ENCODE measurements at places on chromosomes 12 and 14. TPM values are rescaled to one million over a fixed set of nuclear protein-coding genes. Genes with fewer than 3 reads are reported as not detected.

- no peaks in the 10 kb centered on the region for H3K36me3 ChIP-seq
- H3K4me1 ChIP-seq, result peaks cover 19% of the 10 kb centered on the region
- H3K27me3 ChIP-seq, result no peaks in the 10 kb centered on the region
- H3K27ac ChIP-seq, result no peak overlapping the region
These were observed 157.4 kb downstream of the PTCSC3 start for GRCh38 chr14:36019126-36019525.

DNA sequence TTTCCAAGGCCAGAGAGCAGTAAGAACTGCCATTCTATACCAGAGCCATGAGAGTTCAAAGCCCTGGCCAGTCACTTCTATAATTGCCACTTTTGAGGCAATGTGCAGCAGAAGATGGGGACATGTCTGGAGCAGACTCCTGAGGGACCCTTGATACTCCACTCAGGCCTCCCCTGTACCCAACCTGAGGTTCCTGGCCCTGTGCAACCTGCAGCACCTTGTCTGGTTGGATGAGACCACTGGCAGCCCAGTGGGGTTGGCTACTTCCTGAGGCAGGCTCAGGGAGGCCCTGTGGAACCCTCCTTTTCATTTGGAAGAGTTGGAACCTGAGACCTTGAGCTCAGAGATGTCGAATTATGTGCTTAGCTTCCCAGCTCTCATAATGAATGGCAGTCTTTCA, 54.4 kb downstream of the GALNT16 start:
- no peaks in the 10 kb centered on the region for H3K4me1 ChIP-seq
- H3K36me3 ChIP-seq, result no peaks in the 10 kb centered on the region
- no peak for DNase-seq
- no peak overlapping the region for H3K4me3 ChIP-seq
- H3K27ac ChIP-seq, result no peak overlapping the region

- H3K4me3 ChIP-seq, result no peak overlapping the region
- DNase-seq, result no peak
- H3K27me3 ChIP-seq, result no peaks in the 10 kb centered on the region
- H3K4me1 ChIP-seq, result no peaks in the 10 kb centered on the region
- no peak overlapping the region for H3K27ac ChIP-seq
These were observed 49.9 kb downstream of the HELB start for GRCh38 chr12:66352197-66352596.

DNA sequence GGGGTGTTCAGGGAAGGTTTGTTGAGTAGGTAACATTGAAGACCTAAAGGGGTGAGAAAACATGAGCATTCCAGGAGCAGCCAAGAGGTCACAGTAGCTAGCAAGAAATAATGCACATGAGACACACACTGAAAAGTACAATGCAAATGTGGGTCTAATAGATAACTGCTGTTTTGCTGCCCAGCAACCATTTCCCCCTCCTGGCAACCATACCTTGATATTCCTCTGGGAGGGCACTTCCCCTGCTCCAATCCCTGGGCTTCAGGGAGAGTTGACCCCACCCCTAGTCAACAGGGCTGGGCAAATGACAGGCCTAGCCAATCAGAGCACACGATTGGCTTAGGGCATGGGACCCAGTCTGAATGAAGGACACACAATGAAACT, 8.5 kb upstream of the ACTN1 start:
- H3K4me3 ChIP-seq, result no peak overlapping the region
- no peaks in the 10 kb centered on the region for H3K4me1 ChIP-seq
- no peak for DNase-seq

DNA sequence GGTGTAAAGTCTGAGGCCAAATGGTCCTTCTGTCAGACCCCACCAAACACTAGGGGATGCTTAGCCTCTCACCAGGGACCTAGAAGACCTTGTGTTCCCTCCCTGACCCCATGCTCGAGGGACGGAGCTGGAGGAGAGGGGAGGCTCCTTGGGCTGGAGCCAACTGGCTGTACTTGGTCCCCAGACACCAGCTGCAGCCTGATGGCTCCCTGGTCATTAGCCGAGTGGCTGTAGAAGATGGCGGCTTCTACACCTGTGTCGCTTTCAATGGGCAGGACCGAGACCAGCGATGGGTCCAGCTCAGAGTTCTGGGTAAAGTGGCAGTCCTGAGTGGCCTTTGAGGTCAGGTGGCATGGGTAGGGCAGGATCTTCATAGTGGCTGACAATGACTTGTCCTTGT, 29.0 kb downstream of the PAPLN start:
- peaks cover 1% of the 10 kb centered on the region for H3K27me3 ChIP-seq
- H3K4me3 ChIP-seq, result no peak overlapping the region
- peaks cover 9% of the 10 kb centered on the region for H3K4me1 ChIP-seq
- H3K27ac ChIP-seq, result no peak overlapping the region
- no peak for DNase-seq

- peaks cover 38% of the 10 kb centered on the region for H3K4me1 ChIP-seq
- H3K27ac ChIP-seq, result no peak within 1 kb of the TSS
- DNase-seq, result peak; percentile 78
- H3K4me3 ChIP-seq, result no peak within 1 kb of the TSS
- no peaks in the 10 kb centered on the region for H3K27me3 ChIP-seq
These were observed at the start of gene ABCD2 for GRCh38 chr12:39619660-39620433. Gene ABCD2, minus strand, starts transcription at chr12:39619803. Its CDS starts 188 bp downstream, at chr12:39619615.

- H3K4me1 ChIP-seq, result no peaks in the 10 kb centered on the region
- peaks cover 6% of the 10 kb centered on the region for H3K27me3 ChIP-seq
- DNase-seq, result peak; percentile 69
- H3K27ac ChIP-seq, result no peak overlapping the region
- no peaks in the 10 kb centered on the region for H3K36me3 ChIP-seq
These were observed 36.1 kb upstream of the OR5AU1 start for GRCh38 chr14:21191809-21192446.

DNA sequence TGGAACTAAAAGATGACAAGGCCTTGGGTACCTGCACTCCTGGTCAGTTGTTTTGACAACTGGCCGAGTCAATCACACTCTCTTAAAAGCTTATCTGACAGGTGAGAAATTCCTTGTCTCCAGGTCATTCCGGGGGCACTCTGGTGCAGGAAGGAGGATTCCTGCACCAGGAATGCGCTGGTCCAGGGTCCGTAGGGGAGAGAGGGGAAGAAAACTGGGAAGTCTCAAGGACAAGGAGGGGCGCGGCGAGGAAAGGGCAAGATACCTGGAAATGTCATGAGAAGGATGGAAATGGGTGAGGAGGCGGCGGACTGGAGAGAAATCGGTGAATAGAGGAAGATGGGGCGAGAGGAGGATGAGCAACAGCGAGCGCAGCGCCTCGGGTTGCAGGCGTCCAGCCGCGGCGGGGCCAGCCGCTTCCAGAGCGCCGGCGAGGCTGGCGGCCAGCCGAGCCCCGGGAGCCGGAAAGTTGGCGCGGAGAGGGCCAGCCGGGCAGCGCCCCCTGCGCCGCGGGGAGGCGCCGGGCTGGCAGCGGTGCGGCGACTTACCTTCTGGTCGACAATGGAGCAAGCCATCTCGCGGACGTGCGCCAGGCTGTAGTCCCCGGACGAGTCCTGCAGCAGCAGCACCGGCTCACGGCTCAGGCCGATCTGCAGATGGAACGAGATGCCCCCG, 809 bp downstream of the PRKD1 start:
- peaks cover 2% of the 10 kb centered on the region for H3K36me3 ChIP-seq
- peak overlapping the region; percentile 58 for H3K27ac ChIP-seq
- H3K4me3 ChIP-seq, result peak overlapping the region; percentile 71
- H3K27me3 ChIP-seq, result peaks cover 38% of the 10 kb centered on the region

- no peak for DNase-seq
- no peaks in the 10 kb centered on the region for H3K27me3 ChIP-seq
- H3K4me1 ChIP-seq, result peaks cover 25% of the 10 kb centered on the region
- H3K36me3 ChIP-seq, result peaks cover 5% of the 10 kb centered on the region
These were observed 3.9 kb upstream of the POC1B start for GRCh38 chr12:89529738-89530137.

DNA sequence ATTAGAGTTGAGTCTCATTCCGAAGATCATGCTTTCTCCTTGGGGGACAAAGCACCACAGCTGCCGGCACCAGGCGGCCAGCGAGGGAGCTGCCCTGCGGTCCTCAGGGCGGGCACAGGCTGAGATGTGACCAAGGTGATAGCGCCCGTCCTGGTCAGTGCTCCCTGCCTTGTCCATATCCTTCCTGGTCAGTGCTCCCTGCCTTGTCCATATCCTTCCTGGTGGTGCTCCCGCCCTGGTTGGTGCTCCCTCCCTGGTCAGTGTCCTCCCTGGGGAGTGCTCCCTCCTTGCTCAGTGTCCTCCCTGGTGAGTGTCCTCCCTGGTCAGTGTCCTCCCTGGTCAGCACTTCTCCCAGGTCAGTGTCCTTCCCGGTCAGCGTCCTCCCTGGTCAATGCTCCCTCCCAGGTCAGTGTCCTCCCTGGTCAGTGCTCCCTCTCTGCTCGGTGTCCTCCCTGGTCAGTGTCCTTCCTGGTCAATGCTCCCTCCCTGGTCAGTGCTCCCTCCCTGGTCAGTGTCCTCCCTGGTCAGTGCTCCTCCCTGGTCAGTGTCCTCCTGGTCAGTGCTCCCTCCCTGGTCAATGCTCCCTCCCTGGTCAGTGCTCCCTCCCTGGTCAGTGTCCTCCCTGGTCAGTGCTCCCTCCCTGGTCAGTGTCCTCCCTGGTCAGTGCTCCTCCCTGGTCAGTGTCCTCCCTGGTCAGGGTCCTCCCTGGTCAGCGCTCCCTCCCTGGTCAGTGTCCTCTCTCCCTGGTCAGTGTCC, 92.2 kb downstream of the ADGRD1 start:
- H3K27me3 ChIP-seq, result no peaks in the 10 kb centered on the region
- no peak overlapping the region for H3K4me3 ChIP-seq
- no peak for DNase-seq
- H3K36me3 ChIP-seq, result no peaks in the 10 kb centered on the region
- no peak overlapping the region for H3K27ac ChIP-seq
- no peaks in the 10 kb centered on the region for H3K4me1 ChIP-seq

DNA sequence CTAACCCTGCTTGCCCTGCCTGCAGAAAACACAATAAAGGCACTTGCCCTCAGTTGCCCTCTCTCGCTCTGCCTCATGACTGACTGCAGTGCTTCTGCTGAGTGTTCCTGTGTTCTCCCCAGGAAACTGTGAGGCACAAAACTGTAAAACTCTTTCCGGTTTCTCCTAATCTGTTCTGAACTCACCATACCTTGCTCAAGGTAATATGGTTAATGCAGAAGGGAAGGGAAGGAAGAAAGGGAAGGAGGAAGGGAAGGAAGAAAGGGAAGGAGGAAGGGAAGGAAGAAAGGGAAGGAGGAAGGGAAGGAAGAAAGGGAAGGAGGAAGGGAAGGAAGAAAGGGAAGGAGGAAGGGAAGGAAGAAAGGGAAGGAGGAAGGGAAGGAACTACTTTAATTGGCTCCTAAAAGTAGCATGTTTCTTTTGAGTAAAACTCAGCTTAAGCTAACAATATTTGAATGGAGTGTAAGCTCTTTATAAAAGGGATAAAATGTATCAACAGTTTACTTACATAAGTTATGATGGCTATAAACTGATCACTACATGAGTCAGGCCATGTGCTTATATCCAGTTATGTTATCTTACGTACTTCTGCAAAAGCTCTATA, 334.0 kb upstream of the CLEC14A start:
- H3K4me1 ChIP-seq, result no peaks in the 10 kb centered on the region
- no peaks in the 10 kb centered on the region for H3K36me3 ChIP-seq
- no peak overlapping the region for H3K27ac ChIP-seq
- no peaks in the 10 kb centered on the region for H3K27me3 ChIP-seq
- H3K4me3 ChIP-seq, result no peak overlapping the region
- DNase-seq, result no peak

GRCh38 chr14:55942826-55943225, 175.4 kb upstream of the PELI2 start:
- H3K4me3 ChIP-seq, result no peak overlapping the region
- H3K36me3 ChIP-seq, result no peaks in the 10 kb centered on the region
- DNase-seq, result no peak

- H3K27me3 ChIP-seq, result peaks cover 3% of the 10 kb centered on the region
- DNase-seq, result no peak
- H3K36me3 ChIP-seq, result peaks cover 71% of the 10 kb centered on the region
- no peak overlapping the region for H3K4me3 ChIP-seq
These were observed 4.7 kb downstream of the RPS29 start for GRCh38 chr14:49581209-49582112.

DNA sequence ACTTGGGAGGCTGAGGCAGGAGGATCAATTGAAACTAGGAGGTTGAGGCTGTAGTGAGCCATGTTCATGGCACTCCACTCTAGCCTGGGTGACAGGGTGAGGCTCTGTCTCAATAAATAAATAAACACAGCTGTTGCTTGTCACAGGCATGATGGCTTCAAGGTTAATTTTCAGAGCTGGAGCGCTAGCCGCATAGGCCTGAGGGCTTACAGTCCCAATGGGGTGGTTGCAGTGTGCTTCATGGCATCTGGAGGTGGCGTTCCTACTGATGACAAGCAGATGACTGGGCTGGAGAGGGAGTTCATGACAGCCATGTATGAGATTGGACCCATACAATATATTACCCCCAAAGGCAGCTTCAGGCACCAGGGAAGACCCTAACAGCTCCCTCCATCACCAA, 1.6 kb upstream of the FMNL3 start:
- H3K27me3 ChIP-seq, result peaks cover 25% of the 10 kb centered on the region
- peaks cover 32% of the 10 kb centered on the region for H3K4me1 ChIP-seq
- no peak overlapping the region for H3K27ac ChIP-seq
- peaks cover 5% of the 10 kb centered on the region for H3K36me3 ChIP-seq
- no peak for DNase-seq

DNA sequence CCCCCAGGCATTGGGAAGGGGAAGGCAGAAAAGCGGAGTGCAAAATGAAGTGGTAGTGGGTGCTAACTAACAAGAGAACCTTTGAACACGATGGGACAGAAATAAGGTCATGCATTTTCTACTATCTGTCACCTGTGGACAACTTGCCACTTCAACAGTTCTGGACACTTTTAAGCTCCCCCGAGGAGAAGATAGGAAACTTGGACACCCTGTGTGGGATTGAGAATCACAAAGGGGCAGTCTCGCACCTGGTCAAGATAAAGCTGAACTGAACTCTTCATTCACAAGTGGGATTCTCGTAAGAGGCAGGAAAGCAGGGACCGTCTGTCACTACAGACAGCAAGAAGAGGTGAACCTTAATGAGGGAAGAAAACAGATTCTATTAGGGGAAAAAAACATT, 51.6 kb downstream of the EIF2S3B start:
- H3K27me3 ChIP-seq, result peaks cover 23% of the 10 kb centered on the region
- no peaks in the 10 kb centered on the region for H3K36me3 ChIP-seq
- no peak for DNase-seq
- peaks cover 9% of the 10 kb centered on the region for H3K4me1 ChIP-seq
- H3K27ac ChIP-seq, result no peak overlapping the region

DNA sequence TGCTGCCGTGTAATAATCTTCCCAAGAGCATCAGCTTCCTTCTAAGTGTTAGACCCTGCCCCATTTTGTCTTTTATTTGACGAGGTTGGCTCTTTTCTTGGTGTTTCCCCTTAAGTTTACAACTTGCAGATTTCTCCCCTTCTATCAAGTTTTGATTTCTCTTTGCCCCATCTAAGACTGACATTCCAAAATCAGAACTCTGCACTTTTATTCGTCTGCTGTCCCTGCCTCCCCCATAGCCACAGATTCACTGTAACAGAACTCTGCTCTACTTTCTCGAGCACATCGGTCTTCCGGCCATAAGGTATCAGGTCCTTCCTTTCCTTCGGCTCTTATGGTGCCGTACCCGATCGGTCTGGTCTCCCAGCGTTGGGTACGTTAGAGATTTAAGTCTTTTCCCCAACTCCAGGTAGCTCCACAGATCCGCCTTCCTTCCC, 563 bp downstream of the DCP1B start:
- H3K4me3 ChIP-seq, result peak overlapping the region; percentile 97
- no peak for DNase-seq
- H3K36me3 ChIP-seq, result peaks cover 3% of the 10 kb centered on the region

ARPC3 gene
- 279 TPM for total RNA-seq
